Retinal pigment epithelial cell (primary cell): ENCODE measurements at places on chromosomes 6 and 20.
A peak's percentile ranks its signal among the peaks of the same experiment; 100 is the strongest.

- DNase-seq = no peak
Observed at GRCh38 chr6:164273491-164273890, 859.0 kb downstream of the QKI start.

- DNase-seq = no peak
Observed at GRCh38 chr6:134802426-134803058, 147.4 kb downstream of the ALDH8A1 start.

GRCh38 chr20:31967830-31968249, at the start of gene XKR7:
Gene XKR7, plus strand, starts transcription at chr20:31968151. Its CDS starts 25 bp downstream, at chr20:31968176.
- DNase-seq = no peak

DNA sequence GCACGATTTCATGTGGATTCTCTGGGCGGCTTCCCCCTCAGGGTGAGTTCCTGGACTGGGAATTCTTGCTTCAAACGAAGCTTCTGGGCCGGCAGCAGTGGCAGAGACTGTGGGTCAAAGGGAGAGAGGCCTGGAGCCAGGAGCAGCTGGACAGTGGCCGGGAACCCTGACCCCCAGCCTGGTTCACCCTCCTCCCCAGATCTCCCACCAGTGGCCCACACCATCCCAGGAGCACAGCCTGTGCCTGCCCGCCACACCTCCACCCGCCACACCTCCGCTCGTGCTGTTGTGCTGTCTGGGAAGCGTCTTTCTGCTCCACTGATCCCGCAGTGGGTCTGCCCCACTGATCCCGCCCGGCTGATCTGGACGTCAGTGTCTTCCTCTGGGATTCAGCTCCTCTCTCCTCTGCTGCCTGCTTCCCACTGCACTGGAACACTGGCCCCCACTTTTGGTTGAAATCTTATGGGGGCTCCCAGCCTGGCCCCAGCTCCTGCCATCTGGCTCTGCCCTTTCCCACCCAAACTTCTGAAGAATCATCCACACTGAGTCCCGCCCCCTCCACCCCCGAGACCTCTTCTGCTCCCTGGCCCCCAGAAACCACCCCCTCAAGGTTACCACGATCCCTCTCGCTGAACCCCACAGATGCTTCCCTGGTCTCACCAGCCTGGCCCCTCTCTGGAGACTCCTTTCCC, 9.8 kb downstream of the ZBP1 start:
- no peak for DNase-seq

- no peak for DNase-seq
Observed at GRCh38 chr6:106790149-106790770, 160.9 kb downstream of the QRSL1 start.

DNA sequence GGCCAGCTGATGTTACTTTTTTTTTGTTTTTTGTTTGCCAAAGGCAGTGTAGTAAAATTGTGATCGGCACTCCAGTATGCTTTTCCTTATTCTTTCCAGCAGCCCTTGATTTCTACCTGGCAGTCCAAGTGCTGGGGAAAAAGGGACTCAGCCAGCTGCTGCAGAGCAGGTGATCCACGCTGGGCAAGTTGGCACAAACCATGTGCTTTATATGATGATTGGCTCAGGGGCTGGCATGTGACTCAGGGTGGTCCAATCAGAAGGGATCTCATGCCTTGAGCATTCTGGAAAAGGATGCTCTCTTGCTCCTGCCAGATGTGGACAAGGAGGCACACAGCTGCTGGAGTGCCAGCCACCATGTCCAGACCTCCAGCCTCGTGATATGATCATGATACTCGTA, 54.5 kb downstream of the SULF2 start:
- no peak for DNase-seq

DNA sequence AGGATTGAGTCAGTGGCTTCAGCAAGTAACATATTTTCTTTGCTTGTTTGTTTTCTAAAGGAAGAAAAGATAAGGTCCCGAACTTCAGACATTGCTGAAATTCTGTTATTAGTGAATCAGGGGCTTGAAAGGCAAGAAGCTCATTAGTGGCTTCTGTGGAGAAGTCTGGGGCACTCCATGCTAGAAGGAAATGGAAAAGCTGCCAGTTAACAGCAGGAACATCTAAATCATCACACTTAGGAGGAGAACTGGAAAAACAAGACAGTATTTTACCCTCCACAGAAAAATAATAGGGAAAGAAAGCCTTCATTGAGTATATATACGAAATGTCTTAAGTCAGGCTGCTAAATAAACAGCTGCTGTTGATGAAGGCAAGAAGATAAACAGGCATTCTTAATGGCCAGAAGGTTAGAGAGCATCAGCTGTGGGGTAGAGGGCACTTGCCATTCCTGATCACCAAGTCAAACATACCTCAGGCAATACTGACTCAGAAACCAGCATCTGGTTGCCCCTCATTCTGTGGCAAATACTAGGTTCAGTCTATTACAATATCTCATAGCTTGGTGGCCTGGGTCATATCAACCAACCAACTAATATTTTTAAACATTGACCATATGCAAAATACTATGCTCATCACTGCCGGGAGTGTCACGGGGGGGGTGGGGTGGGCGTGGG, 143.2 kb upstream of the TENT5A start:
- DNase-seq = peak; percentile 55

DNA sequence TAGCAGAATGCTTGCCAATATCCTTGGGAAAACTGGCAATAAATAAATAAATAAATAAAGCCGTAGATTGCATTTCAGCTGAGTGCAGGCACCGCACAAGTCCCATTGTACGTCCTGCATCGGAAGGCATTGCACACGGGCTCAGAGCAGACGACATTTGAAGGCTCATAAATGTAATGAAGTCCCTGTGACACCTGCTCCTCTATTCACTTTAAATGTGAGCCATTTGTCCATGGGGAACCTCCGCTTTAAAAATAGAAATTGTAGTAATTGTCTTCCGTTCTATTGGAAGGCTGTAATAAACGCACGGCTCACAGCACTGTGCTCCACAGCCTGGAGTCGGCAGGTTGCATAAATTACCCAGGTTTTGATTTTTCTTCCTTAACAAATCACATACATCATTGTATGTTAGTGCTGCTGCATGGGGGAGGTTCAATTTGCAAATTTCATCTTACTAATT, 32.6 kb downstream of the MYT1 start:
- DNase-seq = no peak

GRCh38 chr20:19692685-19693119, 65.4 kb upstream of the RIN2 start:
- DNase-seq = no peak

GRCh38 chr6:13091192-13091591, 237.1 kb downstream of the TBC1D7 start:
- no peak for DNase-seq

- no peak for DNase-seq
Observed at GRCh38 chr6:20025681-20026080, 186.6 kb downstream of the MBOAT1 start.

DNA sequence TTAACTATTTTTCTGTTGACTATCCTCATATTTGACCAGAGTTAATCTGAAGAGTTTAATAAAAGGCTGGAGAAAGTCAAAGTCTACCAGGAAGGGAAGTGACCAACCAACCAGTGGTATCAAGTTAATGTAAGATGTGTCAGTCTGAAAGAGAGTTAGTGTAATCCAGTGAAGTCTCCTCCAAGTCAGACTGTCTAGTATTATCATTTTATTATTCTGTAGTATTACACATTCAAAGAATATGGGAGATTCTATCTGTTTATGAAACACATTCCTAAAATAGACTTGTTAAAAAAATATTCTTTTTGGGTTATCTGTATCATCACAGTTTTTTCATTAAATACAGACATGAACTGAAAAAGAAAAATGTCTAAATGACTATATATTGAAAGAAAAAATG, 194.4 kb downstream of the BTBD9 start:
- no peak for DNase-seq

DNA sequence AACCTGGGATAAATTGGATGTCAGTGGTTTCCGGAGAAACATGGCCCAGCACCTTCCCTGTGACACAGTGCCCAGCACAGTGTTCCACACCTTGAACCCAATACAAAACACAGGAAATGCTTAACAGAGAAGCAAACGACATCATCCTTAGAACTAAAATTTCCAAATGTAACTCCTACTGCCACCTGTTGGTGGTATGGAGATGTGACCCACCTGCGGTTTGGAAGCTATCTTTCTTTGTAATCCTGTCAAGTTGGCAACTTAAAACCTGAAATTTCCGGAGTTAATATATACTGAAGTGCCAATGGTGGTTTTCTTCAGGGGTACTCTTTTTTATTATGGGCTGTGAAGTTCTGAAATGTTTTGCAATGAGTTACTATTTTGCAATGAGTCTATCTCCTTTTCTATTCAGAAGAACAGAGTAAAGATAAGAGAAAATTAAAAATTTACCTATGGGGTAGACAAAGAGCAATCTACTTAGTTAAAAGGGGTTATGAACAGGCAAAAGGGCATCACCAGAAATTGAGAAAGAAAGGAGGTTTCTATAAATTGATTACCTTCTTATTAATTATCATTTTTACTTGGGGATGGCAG, 658.8 kb downstream of the PTPRT start:
- DNase-seq = no peak

DNA sequence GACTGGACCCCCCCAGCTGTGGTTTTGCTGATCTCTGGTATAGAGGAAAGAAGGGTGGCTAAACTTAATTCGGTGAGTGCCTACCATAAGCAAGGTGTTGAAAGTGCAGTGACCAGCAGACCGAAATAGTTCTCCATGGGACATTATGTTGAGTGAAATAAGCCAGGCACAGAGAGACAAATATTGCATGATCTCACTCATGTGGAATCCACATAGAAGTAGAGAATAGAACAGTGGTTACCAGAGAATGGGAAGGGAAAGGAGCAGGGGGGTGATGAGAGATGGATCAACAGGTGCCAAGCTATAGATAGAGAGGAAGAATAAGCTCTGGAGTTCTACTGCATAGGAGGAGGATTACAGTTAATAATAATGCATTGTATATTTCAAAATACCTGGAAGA, 9.7 kb upstream of the GCNT2 start:
- no peak for DNase-seq

- peak; percentile 65 for DNase-seq
Observed at GRCh38 chr6:158353883-158354877, 41.9 kb downstream of the TULP4 start.

- no peak for DNase-seq
Observed at GRCh38 chr20:33702861-33703260, 16.7 kb upstream of the E2F1 start.

- DNase-seq = no peak
Observed at GRCh38 chr6:158684745-158685324, 35.0 kb downstream of the SYTL3 start.

DNA sequence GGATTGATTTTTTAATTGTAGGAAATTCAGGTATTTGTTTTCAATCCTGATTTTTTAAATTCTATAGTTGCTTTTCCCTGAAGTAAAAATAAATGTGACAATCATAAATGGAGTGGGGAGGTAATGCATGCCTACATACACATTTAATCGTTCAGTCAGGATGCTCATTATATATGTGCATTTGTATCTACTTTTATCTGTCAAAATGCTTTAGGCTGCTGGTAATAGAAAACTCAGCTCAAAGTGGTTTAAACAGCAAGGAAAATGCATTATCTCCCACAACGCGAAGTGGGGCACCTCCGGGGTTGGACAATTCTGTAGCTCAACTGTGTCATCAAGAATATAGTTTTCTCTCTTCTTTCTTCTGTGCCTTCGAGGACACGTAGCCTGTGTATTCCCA, 116.4 kb upstream of the SASH1 start:
- DNase-seq = no peak

DNA sequence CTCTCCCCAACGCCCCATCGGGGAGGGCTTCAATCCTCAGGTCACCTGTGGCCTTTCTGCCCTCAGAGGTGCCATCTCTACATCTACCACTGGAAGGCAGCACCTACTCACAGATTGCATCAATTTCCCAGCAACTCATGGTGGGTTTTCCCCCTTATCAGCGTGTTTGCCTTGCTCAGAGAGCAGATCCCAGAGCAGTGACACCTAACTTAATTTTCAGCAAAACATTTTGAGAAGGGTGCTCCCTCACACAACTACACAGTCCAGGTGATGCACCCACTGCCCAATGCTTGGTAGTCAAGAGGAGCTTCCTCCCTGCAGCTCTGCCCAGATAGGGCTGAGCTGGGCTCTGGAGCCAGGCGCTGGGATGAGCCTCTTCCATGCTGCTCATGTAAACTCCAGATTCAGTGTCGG, 48.2 kb downstream of the PLG start:
- no peak for DNase-seq

- DNase-seq = no peak
Observed at GRCh38 chr20:50153153-50153499, 397 bp downstream of the PEDS1 start.

GRCh38 chr6:95387845-95388244, 189.5 kb upstream of the MANEA start:
- no peak for DNase-seq

- DNase-seq = no peak
Observed at GRCh38 chr6:156183678-156184077, 593.5 kb upstream of the ARID1B start.

DNA sequence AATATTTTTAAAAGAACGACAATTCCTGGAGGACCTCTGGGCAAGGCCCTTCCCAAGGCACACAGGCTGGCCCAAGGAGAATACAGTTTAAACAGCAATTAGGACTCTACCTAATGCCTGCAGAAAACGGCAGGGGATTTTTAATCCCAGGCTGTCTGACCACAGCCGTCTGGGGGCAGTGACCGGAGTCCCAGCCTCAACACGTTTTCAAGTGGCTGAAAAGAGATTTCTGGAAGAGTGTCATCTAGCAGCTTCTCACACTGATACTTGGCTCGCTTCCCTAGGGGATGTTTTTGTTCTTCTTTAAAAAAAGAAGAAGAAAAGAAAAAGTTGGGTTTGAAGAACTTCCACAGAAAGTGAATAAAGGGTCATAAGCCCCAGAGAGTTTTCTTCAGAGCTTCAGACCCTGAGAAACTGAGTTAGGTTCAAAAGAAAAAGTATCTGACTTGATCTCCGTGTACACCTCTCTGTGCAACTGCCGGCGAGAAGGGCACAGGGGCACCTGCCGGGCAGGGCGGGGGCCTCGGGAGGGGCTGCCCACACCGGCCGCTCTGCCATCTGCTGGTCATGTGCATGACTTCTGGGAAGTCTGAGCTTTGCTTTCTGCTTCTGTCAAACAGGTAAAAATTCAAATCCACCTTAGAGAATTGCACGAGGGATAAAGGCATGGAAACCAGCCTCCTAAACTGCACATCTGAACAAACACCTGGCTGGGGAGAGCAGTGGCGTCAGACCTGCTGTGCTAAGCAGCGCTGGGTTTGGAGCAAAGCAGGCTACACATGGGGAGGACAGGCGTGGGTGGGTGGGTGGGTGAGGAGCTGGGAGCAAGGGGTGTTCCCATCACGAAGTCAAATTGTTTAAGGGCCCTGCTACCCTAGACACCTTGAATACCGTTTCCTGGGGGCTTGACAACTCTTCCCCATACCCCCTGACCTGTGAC, 33.0 kb downstream of the RRBP1 start:
- DNase-seq = no peak

DNA sequence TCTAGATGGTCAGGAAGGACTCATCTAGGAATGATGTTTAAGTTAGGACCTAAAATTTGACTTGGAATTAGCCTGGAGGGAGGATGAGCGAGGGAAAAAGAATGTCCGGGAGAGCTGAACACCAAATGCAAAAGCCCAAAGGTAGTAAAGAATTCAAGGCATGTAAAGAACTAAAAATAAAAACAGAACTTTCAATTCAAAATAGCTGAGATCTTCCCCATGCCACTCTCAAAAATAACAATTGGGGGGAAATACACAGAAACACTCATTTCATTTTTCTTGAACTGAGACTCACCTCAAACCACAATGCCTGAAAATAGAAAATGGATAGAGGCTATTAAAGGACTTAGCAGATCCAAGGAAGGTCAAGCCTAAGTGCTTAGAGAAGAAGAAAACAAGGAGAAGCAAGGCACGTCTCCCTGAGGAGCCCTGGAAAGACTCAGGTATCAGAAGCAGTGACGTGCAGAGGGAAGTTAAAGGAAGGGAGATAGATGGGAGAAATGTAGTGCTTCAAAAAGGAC, 10.4 kb downstream of the PXT1 start:
- DNase-seq = no peak
